ENCODE measurements at places on chromosomes 12 and 14. TPM values are rescaled to one million over a fixed set of nuclear protein-coding genes. Genes with fewer than 3 reads are reported as not detected.

- peaks cover 7% of the 10 kb centered on the region for H3K36me3 ChIP-seq
- H3K27ac ChIP-seq = no peak overlapping the region
- no peaks in the 10 kb centered on the region for H3K27me3 ChIP-seq
Measured at GRCh38 chr12:46547421-46548354, 175.1 kb upstream of the SLC38A2 start.

The RPL10L gene
- total RNA-seq = not detected

DNA sequence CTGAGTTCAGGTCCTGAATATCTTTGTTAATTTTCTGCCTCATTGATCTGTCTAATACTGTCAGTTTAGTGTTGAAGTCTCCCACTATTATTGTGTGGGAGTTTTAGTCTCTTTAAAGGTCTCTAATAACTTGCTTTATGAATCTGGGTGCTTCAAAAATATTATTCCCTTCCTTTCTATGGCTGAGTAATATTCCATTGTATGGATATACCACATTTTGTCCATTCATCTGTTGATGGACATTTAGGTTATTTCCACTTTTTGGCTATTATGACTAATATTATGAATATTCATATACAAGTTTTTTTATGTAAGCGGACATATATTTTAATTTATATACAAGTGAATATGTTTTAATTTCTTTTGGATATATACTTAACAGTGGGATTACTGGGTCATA, 82.7 kb downstream of the SDR9C7 start:
- H3K27ac ChIP-seq = no peak overlapping the region
- peaks cover 3% of the 10 kb centered on the region for H3K36me3 ChIP-seq
- H3K4me1 ChIP-seq = no peaks in the 10 kb centered on the region

DNA sequence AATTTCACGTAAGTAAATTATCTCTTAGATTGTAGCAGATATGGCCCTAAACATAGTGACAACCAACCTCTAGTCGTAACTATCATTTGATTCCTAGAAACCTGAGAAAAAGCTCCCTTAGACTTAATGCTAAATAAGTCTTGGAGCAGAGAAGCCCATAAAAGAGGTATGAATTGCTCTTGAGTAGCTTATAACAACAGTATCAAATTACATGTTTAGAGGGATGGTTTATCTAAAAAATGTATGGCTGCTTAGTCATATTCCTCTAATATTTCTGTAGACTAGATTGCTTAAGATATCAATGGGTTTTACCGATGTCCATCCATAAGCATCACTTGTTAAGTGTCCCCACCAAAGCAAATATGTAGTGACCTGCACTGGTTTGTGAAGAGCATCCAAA, 259.7 kb downstream of the NELL2 start:
- H3K36me3 ChIP-seq = no peaks in the 10 kb centered on the region
- no peaks in the 10 kb centered on the region for H3K27me3 ChIP-seq
- H3K4me1 ChIP-seq = no peaks in the 10 kb centered on the region
- DNase-seq = no peak
- no peak overlapping the region for H3K4me3 ChIP-seq

GRCh38 chr12:87381742-87382141, 647.5 kb downstream of the C12orf50 start:
- peaks cover 11% of the 10 kb centered on the region for H3K4me1 ChIP-seq
- H3K27ac ChIP-seq = no peak overlapping the region
- H3K36me3 ChIP-seq = no peaks in the 10 kb centered on the region
- DNase-seq = no peak
- no peaks in the 10 kb centered on the region for H3K27me3 ChIP-seq
- H3K4me3 ChIP-seq = no peak overlapping the region

The RHOJ gene
- not detected for total RNA-seq

The DLST gene
- total RNA-seq = 106 TPM

DNA sequence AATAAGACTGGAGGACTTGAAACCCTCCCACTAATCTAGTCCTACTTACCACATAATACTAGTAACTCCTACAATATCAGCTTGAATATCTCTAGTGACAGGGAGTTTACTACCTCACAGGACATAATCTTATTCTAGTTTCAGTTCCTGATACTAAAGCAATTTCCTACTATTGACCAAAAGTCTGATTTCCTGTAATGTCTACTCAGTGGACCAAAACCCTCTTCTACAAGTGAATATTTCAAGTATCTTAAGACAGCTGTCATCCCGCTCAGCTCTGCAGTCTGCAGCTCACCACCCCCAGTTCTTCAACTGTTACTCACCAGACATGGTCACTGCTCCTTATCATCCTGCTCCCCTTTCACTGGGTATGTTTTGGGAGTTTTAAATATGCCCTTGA, 70.8 kb upstream of the TMCC3 start:
- no peaks in the 10 kb centered on the region for H3K36me3 ChIP-seq
- H3K27ac ChIP-seq = no peak overlapping the region
- H3K4me3 ChIP-seq = no peak overlapping the region
- H3K27me3 ChIP-seq = no peaks in the 10 kb centered on the region
- DNase-seq = no peak

The ALG10B gene
- 4.2 TPM for total RNA-seq

DNA sequence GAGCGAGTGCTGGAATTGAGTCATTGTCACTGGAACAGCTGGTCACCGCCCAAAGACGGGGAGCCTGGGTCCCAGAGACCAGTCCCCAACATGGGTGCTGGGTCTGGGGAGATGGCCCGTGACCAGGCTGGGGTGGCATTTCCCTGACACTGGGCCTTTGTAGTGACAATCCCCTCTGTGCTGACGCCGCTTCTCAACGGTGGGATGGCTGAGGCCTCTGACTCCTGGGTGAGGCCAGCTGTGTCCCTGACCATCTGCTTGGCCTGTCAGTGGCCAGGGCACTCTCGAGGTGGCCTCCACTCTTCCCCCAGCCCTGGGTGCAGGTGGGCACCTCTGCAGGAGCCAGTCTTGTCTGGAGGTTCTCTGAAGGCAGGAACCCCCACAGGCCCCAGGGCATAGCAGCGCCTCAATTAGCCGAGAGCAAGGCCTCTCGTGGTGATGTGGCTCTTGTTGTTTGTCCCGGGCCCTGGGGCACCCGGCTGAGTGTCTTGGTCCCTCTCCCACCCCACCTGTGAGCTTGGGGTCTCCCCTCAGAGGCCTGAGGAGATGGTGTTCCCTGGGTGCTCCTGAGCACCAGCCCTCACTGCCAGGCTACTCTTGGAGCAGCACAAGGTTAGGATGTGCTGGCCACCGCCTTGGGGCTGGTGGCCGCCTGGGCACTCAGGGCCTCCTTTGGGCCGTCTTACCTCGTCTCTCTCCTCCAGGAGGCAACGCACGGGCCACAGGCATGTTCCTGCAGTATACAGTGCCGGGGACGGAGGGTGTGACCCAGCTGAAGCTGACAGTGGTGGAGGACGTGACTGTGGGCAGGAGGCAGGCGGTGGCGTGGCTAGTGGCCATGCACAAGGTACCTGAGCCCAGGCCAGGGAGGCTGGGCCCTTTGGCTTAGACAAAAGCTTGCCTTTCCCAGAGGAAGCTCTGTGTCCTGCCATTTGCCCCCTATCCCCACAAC, 16.6 kb downstream of the ZFYVE21 start:
- H3K36me3 ChIP-seq = no peaks in the 10 kb centered on the region
- no peak for DNase-seq
- H3K27ac ChIP-seq = no peak overlapping the region
- no peaks in the 10 kb centered on the region for H3K27me3 ChIP-seq
- no peaks in the 10 kb centered on the region for H3K4me1 ChIP-seq

The APEX1 gene
- total RNA-seq = 247 TPM

GRCh38 chr12:45148619-45149018, 67.3 kb upstream of the ANO6 start:
- no peaks in the 10 kb centered on the region for H3K4me1 ChIP-seq
- H3K27me3 ChIP-seq = no peaks in the 10 kb centered on the region
- H3K4me3 ChIP-seq = no peak overlapping the region
- DNase-seq = no peak
- no peaks in the 10 kb centered on the region for H3K36me3 ChIP-seq
- no peak overlapping the region for H3K27ac ChIP-seq

GRCh38 chr14:79740066-79740601, 471.2 kb downstream of the DIO2 start:
- H3K27ac ChIP-seq = no peak overlapping the region
- DNase-seq = no peak
- no peak overlapping the region for H3K4me3 ChIP-seq

The WASHC3 gene
- total RNA-seq = 6.6 TPM

The C12orf42 gene
- total RNA-seq = 1.1 TPM

DNA sequence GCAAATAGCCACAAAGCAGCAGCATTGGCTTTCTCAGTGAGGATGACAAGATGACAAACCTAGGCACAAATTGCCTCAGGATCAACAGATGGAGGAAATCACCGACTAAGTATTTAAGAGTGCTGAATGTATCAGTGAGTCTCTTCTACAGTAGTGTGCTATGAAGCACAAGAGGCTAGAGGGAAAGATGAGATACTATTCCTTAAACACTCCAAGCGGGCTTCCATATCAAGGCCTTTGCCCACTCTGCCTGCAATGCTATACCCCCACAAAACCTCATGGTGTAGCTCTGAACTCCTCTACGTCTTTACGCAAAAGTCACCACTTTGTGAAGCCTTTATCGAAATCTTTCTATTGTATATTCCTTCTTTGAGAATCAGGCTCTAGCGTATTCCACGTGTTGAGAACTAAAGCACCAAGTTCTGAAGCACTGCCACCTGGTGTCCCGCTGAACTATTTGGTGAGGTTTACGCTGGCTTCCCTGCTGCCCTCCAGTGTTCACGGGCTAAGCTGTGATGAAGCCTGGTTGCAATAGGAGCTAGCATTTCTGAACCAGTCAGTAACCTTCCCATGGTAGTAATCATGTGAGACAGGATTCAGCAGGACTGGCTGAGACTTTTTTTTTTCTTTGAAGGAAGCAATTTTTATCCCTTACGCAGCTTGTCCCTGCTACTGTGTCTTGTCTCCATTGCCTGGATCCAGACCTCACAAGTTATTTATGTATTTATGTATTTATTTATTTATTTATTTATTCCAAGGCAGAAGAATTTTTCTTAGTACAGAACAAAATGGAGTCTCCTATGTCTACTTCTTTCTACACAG, 426.5 kb upstream of the OR4E1 start:
- no peak overlapping the region for H3K4me3 ChIP-seq
- no peaks in the 10 kb centered on the region for H3K36me3 ChIP-seq
- peaks cover 7% of the 10 kb centered on the region for H3K27me3 ChIP-seq

The ZDHHC22 gene
- 29.3 TPM for total RNA-seq

DNA sequence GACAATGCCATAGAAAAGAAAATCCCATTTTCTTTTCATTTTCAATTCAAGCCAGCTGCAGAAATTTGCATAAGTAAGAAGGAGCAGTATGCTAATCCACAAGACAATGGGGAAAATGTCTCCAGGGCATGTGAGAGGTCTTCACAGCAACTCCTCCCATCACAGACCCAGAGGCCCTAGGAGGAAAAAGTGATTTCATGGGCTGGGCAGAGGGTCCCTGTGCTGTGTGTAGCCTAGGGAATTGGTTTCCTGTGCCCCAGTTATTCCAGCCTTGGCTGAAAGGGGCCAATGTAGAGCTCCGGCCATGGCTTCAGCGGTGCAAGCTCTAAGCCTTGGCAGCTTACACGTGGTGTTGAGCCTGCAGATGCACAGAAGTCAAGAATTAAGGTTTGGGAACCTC, 211.4 kb downstream of the CCDC59 start:
- DNase-seq = peak; percentile 7
- no peaks in the 10 kb centered on the region for H3K27me3 ChIP-seq
- peaks cover 6% of the 10 kb centered on the region for H3K4me1 ChIP-seq
- H3K36me3 ChIP-seq = no peaks in the 10 kb centered on the region

DNA sequence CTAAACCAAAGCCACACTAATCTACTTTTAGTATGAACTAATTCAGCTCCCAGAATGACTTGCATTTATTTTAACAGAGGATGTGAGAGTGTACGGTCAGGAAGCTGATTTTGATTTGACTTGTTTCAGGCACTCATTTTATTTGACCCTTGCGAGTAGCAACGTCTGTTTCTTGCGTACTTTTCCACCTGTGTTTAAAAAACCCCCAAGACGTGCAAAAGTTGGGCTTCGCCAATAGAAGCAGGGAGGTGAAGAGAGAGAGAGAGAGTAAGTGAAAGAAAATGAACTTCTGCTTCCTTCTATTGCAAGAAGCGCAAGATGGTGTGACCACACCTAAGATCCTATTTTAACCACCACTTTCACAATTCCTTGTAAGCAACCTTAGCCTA, 6.7 kb upstream of the SLC15A4 start:
- no peaks in the 10 kb centered on the region for H3K4me1 ChIP-seq
- H3K27me3 ChIP-seq = no peaks in the 10 kb centered on the region
- no peaks in the 10 kb centered on the region for H3K36me3 ChIP-seq
- DNase-seq = no peak
- no peak overlapping the region for H3K4me3 ChIP-seq

- H3K36me3 ChIP-seq = 0 out of 2 replicates have a peak, but pooled peaks cover 4% of the 10 kb centered on the region
- H3K4me1 ChIP-seq = peaks cover 7% of the 10 kb centered on the region
- H3K4me3 ChIP-seq = peak overlapping the region; percentile 59
- H3K27ac ChIP-seq = no peak overlapping the region
- H3K27me3 ChIP-seq = peaks cover 52% of the 10 kb centered on the region
Measured at GRCh38 chr12:129903092-129903945, 506 bp downstream of the TMEM132D start.

- H3K4me1 ChIP-seq = peaks cover 3% of the 10 kb centered on the region
- no peak overlapping the region for H3K4me3 ChIP-seq
- peaks cover 20% of the 10 kb centered on the region for H3K27me3 ChIP-seq
- no peak overlapping the region for H3K27ac ChIP-seq
Measured at GRCh38 chr14:99609245-99610170, 5.5 kb upstream of the CCDC85C start.

DNA sequence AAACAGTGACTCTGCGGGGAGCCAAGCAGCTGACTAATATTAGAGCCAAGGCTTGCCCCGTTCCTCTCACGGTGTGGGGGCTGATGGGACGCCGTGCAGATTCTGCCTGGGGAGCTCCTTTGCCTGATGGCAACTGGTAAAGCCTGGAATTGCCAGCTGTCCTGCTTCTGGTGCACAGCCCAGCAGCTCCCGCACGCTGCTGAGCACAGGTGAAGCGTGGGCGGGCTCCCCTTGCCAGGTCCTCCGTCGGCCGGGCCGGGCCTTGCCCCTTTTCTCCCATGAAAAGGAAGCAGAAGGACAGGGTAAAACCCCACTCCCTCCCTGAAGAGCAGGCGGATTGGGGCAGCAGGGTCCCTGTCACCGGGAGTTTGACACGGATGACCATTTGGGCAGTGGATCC, 79.0 kb downstream of the WDR20 start:
- H3K4me3 ChIP-seq = no peak overlapping the region
- no peaks in the 10 kb centered on the region for H3K27me3 ChIP-seq
- no peak for DNase-seq
- H3K27ac ChIP-seq = no peak overlapping the region
- H3K36me3 ChIP-seq = no peaks in the 10 kb centered on the region

The MGP gene
- total RNA-seq = not detected

The SLC6A12 gene
- 0.56 TPM for total RNA-seq

- H3K27ac ChIP-seq = no peak overlapping the region
- H3K4me3 ChIP-seq = no peak overlapping the region
- no peaks in the 10 kb centered on the region for H3K4me1 ChIP-seq
- H3K27me3 ChIP-seq = no peaks in the 10 kb centered on the region
- DNase-seq = no peak
Measured at GRCh38 chr14:50040401-50040775, 76.0 kb downstream of the VCPKMT start.

The TAS2R9 gene
- total RNA-seq = not detected

GRCh38 chr12:45599196-45599595, 130.3 kb upstream of the ARID2 start:
- DNase-seq = no peak
- H3K4me1 ChIP-seq = no peaks in the 10 kb centered on the region
- no peak overlapping the region for H3K4me3 ChIP-seq
- no peak overlapping the region for H3K27ac ChIP-seq
- H3K27me3 ChIP-seq = no peaks in the 10 kb centered on the region

The HOXC6 gene
- not detected for total RNA-seq
